ENCODE measurements at places on chromosomes 7 and 10. TPM values are rescaled to one million over a fixed set of nuclear protein-coding genes. Genes with fewer than 3 reads are reported as not detected.

DNA sequence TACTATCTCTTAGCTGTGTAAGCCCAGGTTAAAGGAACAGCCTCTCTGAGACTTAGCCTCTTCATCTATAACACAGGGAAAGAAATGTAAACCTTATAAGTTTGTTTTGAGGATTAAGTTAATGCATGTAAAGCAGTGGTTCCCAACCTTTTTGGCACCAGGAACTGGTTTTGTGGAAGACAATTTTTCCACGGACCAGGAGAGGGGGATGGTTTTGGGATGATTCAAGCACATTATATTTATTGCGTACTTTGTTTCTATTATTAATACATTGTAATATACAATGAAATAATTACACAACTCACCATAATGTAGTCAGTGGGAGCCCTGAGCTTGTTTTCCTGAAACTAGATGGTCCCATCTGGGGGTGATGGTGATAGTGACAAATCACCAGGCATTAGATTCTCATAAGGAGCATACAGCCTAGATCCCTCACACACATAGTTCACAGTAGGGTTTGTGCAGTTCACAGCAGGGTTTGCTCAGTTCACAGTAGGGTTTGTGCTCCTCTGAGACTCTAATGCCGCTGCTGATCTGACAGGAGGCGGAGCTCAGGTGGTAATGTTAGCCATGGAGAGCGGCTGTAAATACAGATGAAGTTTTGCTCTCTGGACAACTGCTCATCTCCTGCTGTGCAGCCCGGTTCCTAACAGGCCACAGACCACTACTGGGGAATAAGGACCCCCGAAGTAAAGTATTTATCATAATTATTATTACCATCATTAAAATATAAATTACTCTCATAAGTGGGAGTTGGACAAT, 41.3 kb upstream of the ANK3 start:
- no peak for DNase-seq

- DNase-seq: no peak
Measured at GRCh38 chr10:86104156-86104555, 262.4 kb downstream of the GRID1 start.

DNA sequence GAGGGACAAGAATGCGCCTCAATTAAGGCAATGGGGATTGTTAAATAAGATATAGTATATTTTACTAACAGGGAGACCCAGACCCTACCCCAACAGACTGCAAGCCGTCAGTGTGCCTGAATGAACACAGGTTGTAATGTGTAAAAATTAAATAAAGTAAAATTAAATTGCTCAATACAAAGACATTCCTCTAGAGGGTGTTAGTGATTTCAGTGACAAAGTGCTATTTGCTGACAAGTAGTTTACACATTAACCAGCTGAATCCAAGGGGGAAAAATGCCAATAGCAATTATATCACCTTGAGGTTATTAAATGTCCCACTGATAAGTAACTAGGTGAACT, 110.5 kb downstream of the EBF3 start:
- DNase-seq: peak; percentile 17

Gene CCL24
- total RNA-seq: not detected

DNA sequence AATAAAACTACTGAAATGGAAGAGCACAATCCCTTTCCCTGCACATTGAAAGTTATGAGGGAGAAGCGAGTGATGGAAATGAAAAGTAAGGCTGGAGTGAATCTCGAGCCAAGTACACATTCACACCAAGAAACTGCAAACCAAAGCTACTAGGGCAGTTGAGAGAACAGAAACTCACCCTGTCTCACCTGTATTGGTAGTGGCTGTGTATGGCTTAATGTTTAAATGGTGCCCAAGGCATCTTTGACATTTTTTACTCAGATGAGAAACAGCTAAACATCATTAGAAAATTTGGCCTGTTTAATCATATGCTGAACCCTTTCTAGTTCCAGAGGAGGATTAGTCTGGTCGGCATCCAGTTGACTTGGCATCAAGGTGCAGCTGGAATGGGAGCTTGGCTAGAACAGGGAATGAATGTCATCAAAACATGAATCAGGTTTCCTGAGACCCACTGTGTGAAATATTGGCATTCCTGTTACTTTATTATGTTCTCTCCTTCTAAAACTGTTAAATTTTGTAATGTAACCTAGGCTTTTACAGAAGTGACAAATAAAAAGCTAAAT, 840.8 kb downstream of the GRM8 start:
- no peak for DNase-seq

GRCh38 chr7:39051279-39051678, 73.6 kb downstream of the POU6F2 start:
- no peak for DNase-seq

GRCh38 chr10:115417585-115418265, 324.6 kb downstream of the ATRNL1 start:
- peak; percentile 72 for DNase-seq

Gene TAF3
- 3.3 TPM for total RNA-seq

Gene ANXA8L1
- not detected for total RNA-seq

DNA sequence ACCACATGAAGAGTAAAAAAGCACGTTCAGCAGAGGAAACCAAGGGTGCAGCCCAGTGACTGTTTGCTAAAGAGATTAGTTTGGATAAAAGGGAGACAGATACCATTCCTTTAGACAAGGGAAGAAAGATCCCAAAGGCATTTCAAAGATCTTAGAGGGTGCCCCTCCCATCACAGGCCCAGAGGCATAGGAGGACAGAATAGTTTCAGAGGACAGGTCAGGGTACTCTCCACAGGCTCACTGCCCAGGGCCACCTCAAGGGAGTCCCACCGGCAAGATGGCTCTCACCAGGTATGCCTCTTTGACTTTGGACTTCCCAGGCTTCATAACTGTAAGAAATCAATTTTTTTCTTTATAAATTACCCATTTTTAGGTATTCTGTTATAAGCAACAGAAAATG, 4.7 kb upstream of the TCTN3 start:
- DNase-seq: no peak

DNA sequence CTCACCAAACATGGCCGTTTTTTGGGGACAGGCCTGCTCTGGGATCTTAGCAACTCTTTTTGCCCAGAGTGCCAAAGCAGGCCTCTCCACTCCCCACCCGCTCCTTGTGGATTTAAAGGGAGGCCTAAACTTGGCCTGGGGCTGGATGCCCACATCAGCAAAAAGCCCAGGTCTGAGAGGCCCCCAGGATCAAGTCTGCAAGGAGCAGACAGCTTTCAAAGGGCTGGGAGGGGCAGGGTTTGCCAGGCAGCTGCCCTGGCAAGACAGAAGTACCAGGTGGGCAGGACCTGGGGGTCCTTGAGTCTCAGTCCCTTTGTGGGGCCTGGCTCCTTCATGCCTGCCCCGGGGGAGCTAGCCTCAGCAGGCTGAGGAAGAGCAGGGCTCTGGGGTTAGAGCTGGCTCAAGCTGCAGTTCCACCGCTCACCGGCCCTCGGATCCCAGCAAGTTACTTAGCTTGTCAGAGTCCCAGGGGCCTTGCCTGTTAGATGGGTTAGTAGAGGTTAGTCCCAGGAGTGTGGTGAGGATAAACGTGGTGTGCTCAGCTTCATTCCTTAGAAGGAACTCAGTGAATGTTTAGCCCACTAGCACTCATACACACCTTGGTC, 56.2 kb downstream of the ARHGAP22 start:
- no peak for DNase-seq

Gene KCNK18
- total RNA-seq: not detected

Gene ENKUR
- total RNA-seq: not detected

GRCh38 chr10:115209133-115209532, 116.0 kb downstream of the ATRNL1 start:
- DNase-seq: peak; percentile 14

DNA sequence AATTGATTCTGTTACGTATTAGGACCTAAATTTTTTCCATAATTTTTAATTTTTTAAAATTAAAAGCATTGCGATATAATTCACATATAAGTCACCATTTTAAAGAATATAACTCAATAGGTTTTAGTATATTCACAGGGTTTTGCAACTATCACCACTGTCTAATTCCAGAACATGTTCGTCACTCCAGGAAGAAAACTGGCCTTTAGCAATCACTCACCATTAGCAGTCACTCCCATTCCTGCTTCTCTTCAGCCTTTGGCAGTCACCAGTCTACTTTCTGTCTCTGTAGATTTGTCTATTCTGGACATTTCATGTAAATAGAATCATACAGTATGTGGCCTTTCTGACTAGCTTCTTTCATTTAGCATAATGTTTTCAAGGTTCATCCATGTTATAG, 176.5 kb downstream of the EXOC4 start:
- DNase-seq: no peak

Gene GJC3
- not detected for total RNA-seq

GRCh38 chr7:47746468-47746867, 164.6 kb upstream of the TNS3 start:
- DNase-seq: no peak

Gene LRMDA
- not detected for total RNA-seq

- DNase-seq: peak; percentile 85
Measured at GRCh38 chr10:86971232-86971991, 3.1 kb downstream of the ADIRF start.

Gene GNG11
- total RNA-seq: 90.1 TPM

DNA sequence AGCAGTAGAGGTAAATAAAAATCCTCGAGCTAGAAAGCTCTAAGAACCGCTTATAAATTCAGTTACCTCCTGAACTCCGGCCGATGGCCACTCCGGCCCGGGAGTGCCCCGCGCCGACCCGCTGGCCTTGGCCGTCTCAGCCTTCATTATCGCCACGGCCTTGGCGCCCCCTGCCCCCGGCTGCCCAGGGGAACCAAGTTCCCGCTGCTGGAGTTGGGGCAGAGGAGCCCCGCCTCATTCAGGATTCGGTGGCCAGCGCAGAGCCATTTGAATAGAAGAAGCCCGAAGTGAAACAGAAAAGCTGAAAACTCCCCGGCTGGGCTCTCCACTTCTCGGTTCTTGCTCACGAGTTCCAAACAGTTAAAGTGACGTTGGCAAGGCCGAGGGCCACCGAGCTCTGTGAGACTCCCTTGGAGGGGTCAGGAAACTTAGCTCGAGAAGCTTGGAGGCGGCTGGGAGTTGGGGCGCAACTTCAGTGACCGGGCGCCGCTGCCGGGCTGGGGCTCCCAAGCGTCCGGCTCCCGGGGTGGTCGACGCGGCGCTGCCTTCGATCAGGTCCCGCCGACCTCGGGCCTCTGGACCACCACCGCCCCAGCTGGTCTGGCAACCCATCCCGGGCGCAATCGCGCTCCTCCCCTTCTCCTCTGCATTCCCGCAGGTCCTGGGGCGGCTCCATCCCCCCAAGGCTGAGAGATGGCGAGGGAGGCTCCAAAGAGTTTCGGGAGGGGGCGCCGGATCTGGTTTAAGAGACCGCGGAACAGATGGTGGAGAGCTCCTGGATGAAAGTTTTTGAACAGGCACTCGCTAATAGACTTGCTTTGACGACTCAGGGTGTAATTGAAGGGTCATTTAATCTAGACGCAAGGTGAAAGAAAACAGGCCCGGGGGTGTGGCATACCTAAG, 5.8 kb upstream of the FEZF1 start:
- DNase-seq: no peak

DNA sequence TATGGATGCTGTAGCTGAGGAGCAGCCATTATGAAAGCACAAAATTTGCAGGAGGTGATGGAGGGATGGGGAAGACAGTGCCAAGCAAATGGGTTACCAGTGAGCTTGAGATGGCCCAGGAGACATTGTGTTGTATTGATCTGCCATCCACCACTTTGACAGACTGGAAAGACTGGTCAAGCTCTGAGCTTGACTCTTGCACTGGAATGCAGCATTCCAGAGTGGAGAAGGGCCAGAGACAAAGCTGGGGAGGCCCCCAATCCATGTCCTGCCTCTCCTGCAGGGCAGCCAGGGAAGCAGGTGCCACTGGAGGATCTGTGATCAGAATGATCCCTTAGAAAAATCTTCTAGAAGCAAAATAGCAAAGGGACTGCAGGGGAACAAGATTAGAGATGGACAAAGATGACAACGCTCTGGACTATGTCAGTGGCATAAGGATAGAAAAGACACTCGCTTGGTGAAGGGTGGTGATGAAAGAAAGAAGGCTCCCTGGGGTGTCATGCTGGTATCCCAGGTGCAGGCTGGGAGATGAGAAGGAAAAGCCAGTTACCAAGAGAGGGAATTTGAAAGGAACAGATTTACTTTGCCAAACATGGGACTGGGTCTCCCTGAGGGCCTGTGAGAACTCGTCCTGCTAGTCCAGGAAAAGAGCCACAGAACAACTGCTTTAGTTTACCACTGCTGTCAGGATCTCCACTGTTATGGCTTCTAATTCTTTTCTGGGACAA, 5.0 kb downstream of the GSDME start:
- no peak for DNase-seq

- DNase-seq: peak; percentile 83
Measured at GRCh38 chr7:26891400-26892350, 27.3 kb upstream of the SKAP2 start.

Gene ELMO1
- total RNA-seq: not detected

GRCh38 chr7:105306298-105306748, 82.4 kb downstream of the SRPK2 start:
- DNase-seq: no peak

All from LHCN-M2 (cell line).